ENCODE measurements at places on chromosomes 7 and 10.

GRCh38 chr10:78543749-78544362 lies 510.2 kb downstream of the RPS24 start:
- DNase-seq = no peak

GRCh38 chr10:63595072-63595471 lies 73.9 kb downstream of the REEP3 start:
- DNase-seq = no peak

- DNase-seq = no peak
Observed at GRCh38 chr10:60662917-60663614, 115.2 kb upstream of the CDK1 start.

- no peak for DNase-seq
Observed at GRCh38 chr7:32518534-32519140, 23.3 kb downstream of the AVL9 start.

DNA sequence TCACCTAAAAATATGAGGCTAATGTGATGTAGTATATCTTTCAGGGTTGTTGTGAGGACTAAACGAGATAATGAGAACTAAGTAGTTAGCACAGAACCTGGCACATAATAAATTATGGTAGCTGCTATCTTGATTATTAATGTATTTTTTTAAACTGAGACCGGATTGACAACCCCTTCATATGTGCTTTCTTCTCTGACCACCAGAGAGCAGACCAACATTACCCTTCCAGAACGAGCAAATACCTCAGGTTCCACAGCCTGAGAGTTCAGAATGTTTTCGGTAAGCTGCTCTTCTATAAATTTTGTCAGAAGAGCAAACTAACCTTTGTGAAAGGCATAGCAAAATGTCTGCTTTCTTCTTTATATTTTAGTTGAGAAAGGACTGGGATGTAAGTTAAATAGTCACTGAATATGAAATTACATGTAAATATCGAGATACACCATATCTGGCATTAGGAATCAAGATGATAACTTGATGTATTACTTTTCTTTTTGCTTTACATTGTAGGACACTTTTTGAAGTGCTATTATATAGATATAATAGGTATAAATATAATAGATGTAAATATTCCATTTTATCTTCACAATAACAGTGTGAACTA lies 13.6 kb upstream of the BPGM start:
- no peak for DNase-seq

DNA sequence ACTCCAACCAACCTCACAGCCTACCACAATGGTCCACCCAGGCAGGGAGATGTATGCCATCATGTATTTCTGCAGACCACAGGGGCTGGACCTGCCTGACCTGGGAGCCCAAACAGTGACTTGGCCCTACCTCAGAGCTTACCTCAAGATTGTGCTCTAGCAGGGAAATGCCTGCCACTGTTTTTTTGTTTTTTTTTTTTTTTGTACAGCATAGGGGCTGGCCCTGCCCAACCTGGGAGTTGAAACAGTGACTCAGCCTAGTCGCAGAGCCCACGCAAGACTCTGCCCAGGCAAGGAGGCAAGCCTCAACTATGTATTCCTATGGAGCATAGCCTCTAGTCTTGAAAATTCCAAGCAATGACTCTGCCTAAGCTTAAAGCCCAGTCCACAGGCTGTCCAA lies 39.3 kb upstream of the CDK6 start:
- no peak for DNase-seq

DNA sequence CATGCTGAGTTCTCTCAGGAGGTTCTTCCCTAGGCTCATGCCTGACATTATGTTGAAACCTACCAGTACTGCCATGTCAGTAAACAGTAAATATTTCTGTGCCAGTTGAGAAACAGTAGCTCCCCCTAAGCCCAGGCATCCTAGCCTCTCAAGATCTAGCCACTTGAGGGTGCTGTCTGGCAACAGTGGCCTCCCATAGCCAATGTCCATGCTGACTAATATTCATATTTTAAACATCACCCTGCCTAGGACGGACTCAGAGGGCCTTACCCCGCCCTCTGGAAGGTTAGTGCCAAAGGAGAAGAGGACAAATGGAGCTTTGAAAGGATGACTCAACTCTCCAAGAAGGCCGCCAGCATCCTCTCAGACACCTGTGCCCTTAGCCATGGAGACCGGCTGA lies 7.7 kb downstream of the ACSM6 start:
- DNase-seq = no peak

- DNase-seq = no peak
Observed at GRCh38 chr7:67725423-67725822, 728.8 kb downstream of the TYW1 start.

GRCh38 chr7:132145466-132145865 lies 430.8 kb downstream of the PLXNA4 start:
- DNase-seq = no peak

GRCh38 chr7:44196450-44196872 lies 4.3 kb upstream of the YKT6 start:
- DNase-seq = no peak

- no peak for DNase-seq
Observed at GRCh38 chr10:119388849-119389345, 153.6 kb downstream of the RGS10 start.

DNA sequence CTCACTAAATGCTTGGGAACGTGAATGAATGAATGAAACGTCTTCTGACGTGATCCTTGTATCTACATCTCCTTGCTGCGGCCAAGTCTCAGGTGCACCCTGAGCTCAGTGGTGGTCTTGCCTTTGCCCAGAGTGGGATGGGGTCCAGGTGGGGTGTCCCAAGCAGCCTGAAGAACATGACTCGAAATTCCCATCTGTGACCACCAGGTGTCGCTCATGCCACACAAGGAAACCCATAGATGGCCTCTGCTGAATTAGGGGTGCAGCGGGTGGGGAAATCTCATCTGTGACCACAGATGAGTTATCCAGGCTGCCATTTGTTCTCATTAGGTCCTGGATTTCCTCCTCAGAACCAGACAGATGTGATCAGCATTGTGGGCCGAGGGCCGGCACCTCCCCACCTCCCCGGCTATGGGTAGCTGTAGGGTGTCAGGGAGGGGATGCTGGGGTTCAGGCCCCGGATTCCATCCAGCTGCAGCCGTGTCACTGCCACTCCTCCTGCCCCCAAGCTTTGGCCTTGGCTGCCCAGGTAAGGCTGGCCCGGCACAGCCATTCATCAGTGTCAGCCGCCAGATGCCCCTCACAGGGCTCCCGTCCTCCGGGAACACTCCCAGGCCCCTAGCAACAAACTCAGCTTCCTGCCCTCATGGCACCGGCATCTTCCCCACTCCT lies 21.0 kb upstream of the GNA12 start:
- DNase-seq = peak; percentile 61

- no peak for DNase-seq
Observed at GRCh38 chr10:52541006-52541473, 227.0 kb downstream of the DKK1 start.

DNA sequence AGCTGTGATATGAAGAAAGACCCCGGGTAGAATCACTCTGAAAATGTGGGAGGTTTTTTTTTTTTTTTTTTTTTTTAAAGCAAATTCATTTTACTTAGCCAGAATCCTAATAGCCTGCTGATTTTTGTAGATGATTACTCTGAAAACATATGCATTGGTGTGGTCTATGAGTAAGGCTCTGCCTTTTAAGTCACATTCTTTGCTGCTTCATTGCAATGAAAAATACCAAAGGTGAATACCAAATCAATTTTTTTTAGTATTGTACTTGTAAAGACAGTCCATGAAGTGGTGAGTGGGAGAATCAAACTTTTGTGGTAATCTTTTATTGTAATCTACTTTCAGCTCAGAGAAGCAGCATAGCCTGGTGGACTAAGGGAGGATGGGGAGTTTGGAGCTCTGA lies 130.3 kb downstream of the SDK1 start:
- DNase-seq = no peak

DNA sequence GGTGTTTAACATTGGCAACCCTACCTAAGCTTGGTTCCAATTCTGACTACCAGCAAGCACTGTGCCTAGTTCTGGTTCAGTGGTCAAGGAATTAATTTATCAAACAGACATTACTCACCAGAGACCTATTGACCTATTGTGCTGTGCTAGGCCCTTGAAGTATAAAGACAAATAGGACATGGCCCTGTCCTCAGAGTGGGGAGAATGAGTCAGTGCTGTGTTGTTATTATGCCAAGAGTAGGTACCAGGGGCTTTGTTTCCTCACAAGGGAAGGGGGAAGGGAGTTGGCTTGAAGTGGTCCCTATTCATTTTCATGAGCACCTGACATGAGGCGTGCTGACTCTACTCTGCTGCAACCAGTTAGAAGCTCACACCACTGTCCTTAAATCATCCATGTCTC lies 62.6 kb upstream of the PLPP4 start:
- no peak for DNase-seq

DNA sequence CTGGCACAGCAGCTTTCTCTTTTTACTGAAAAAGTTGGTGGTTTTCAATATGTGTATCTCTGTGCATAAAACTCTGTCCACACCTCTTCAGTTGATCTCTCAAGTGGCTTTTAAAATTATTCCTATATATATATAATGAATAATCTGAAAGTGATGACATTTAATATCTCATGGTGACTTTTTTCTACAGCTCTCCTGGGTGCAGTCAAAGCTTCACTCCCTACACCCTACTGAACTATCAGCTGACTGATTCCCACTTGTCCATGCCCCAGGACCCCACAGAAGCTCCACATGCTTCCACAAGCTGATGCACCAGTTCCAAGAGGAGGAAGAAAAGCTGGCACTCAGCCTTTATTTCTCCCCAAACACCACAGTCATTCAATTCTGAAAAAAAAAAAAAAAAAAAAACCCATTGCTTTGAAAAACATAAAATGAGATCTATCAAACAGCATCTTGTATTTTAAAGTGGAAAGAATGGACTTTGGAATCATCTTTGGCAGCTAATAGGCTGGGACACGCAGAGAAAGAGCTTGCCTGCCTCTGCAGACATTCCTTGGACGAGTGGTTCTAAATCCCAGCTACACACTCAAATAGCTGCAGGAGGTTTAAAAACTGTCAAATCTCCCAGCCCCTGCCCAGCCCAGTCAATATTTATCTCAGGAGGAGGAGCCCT lies 75.3 kb upstream of the GDF10 start:
- DNase-seq = no peak

DNA sequence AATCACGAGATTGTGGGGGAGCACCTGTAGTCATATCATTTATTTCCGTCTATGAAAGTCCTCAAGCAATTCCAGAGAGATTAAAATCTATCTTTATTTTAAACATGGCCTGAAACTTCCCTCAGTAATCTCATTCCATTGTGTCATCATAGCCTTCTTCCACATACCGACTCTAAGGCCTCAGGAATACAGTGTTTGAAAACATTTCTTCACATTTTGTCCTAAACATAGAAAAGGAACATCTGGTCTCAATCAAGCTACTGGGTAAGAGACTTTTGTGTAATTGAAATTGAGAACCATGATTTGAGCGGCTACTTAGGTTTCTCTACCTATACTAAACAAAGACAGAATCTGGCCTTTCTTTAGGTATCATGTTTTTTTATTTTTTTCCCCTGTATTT lies 78.0 kb upstream of the ELMO1 start:
- DNase-seq = no peak

GRCh38 chr10:110946496-110946895 lies 27.1 kb downstream of the SHOC2 start:
- DNase-seq = no peak

DNA sequence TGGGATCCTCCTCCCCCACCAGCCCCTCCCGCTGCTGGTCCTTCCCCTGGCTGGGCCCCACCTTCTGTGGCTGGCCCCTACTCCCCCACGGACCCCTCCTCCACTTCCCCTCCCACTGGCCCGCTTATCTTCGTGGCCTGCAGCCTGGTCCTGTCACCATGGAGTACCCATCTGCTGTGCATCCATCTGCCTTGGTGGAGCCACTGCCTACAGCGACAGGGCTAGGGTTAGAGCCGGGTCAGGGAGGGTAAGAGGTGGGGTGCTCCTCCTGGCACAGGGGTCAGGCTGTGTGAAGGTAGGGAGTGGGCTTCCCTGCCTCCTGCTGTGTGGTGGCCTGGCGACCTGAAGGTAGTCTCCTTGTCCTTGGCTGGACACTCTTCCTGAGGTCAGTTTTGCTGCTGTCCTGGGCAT lies 5.2 kb downstream of the ADCY1 start:
- DNase-seq = no peak

DNA sequence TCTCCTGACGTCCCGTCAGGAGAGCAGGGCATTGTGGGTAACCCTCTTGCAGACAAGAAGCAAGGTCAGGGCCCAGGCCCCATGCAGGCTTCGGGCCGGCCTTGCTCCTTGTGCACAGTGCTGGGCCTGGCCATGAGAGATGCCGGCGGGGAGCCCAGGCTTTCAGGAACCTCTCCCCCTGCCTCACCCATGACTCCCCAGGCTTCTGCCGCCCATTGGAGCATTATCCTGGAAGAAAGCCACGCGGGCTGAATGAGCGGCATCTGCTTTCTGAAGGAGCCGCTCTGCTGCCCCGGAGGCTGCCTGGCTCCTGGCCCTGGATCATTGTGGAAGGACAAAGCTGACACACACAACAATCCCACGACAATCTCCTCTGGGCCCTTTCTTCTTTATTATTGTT lies 233.5 kb downstream of the TCF7L2 start:
- no peak for DNase-seq

DNA sequence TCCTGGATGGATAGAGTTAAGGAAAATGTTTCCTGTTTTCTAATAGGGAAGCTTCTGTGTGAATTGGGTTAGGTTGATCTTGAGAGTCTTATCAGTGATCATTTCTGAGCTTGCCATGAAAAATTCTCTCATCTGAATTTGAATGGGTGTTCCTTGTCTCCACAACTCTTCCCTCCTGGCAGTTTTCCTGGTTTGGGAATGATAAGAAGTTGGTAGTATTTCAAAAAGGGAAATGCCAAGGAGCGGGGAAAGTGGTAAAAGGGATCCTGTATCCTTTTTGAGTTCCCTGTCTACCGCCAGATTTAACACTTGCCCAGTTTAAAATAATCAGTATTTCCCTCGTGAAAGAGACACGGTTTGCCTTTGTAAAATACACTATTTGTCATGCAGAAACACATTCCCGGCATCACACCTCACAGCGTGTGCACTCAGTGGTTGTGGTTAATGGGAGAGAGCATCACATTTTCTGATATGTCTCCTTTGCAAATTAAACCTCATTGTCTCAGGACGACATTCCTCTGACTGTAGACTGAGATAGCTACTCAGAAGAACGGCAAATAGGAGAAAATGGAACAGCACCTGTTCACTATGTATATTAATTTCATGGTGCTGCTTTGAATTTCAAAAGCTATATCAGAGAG lies 113.2 kb upstream of the IFRD1 start:
- DNase-seq = no peak

GRCh38 chr7:90165724-90166123 lies 11.5 kb downstream of the STEAP1 start:
- DNase-seq = no peak

- peak; percentile 85 for DNase-seq
Observed at GRCh38 chr7:130961128-130961601, 227.2 kb upstream of the KLF14 start.

- DNase-seq = no peak
Observed at GRCh38 chr7:6613706-6614105, 1.7 kb upstream of the ZNF853 start.

GRCh38 chr7:39504963-39505362 lies 61.2 kb upstream of the YAE1 start:
- DNase-seq = no peak

GRCh38 chr10:89351780-89352597 lies 24.2 kb downstream of the IFIT3 start:
- no peak for DNase-seq

GRCh38 chr10:107025676-107026075 lies 138.8 kb downstream of the SORCS1 start:
- no peak for DNase-seq
